ENCODE measurements at places on chromosomes 12 and 14.

- no peak for DNase-seq
These were observed 29.8 kb upstream of the AMN start for GRCh38 chr14:102892651-102893050.

DNA sequence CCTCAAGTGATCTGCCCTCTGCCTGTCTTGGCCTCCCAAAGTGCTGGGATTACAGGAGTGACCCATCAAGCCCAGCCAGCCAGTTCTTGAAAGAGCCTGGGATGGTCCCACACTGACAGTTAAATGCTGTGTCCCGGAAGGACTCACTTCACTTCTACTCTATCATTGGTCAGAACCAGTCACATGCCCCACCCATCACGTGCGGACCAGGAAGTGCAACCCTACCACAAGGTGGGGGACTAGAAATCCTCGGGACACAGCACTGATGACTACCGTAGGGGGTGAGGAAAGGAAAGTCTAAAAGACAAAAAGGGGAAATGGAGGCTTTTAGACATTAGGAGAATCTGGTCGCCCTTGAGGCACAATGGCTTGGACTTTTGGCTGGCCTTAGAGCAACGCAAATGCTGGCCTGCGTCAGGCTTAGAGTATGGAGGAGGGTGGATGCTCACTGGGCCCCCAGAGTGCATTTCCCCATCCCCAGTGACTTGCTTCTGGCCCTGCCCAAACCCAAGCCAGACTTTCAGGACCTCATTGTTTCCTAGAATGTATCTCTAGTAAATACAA, 207.7 kb downstream of the TTC8 start:
- DNase-seq = no peak

DNA sequence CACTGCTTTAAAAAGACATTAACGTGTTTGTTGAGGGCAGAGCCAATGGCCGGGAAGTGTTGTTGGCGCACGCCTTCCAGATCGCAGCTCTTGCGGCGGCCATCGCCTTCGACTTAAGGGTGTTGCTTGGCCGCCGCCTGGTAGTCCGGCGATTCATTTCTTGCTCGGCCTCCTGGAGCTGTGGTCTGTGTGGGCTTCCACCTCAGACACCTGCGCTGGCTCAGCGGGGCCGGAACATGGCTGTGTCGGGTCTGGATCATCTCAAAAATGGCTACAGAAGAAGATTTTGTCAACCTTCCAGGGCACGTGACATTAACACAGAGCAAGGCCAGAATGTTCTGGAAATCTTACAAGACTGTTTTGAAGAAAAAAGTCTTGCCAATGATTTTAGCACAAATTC, 24.7 kb downstream of the GALNT4 start:
- no peak for DNase-seq

- DNase-seq = no peak
These were observed 1183.7 kb downstream of the AACS start for GRCh38 chr12:126248871-126249403.

DNA sequence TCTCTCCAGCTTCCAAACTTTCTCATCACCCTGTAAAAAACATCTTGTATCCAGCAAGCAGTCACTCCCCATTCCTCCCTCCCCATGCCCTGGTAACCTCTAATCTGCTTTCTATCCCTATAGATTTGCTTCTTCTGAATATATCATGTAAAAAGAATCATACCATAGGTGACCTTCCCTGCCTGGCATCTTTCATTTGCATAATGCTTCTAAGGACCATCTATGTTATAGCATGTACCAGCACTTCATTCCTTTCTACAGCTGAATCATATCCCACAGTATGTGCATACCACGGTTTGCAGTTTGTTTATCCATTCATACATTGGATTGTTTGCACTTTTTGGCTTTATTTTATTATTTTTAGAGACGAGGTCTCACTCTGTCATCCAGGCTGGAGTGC, 22.9 kb upstream of the VPS37B start:
- no peak for DNase-seq

All from NCI-H1092 treated with DMSO at 0.1 percent for 48 hours (cell line).